ENCODE measurements at places on chromosomes 1 and 21. TPM values are rescaled to one million over a fixed set of nuclear protein-coding genes. Genes with fewer than 3 reads are reported as not detected.

Gene ITLN2
- total RNA-seq, result not detected

Gene CAMSAP2
- total RNA-seq, result 2.5 TPM

Gene LCE3D
- not detected for total RNA-seq

Gene GJB3
- total RNA-seq, result not detected

Gene TESK2
- total RNA-seq, result 2.6 TPM

Gene TNFRSF1B
- 145 TPM for total RNA-seq

Gene WDR64
- total RNA-seq, result not detected

Gene RNF186
- total RNA-seq, result not detected

Gene TRIM46
- 10.7 TPM for total RNA-seq

Gene SHE
- not detected for total RNA-seq

Gene KCNH1
- not detected for total RNA-seq

Gene IVL
- total RNA-seq, result not detected

Gene LCE1D
- total RNA-seq, result not detected

Gene GPR25
- total RNA-seq, result not detected

Gene ECM1
- total RNA-seq, result 1.5 TPM

Gene TMEM51
- total RNA-seq, result 0.14 TPM

Gene ZRANB2
- 150 TPM for total RNA-seq

Gene TLR5
- 0.09 TPM for total RNA-seq

Gene MMEL1
- total RNA-seq, result 0.54 TPM

Gene HES3
- total RNA-seq, result not detected

Gene JUN
- total RNA-seq, result 51.6 TPM

Gene PCAT6
- total RNA-seq, result 1.4 TPM

Gene FCGR3B
- total RNA-seq, result not detected

Gene TSPEAR
- total RNA-seq, result not detected

Gene SLAMF6
- 55.4 TPM for total RNA-seq

Gene ARHGEF16
- total RNA-seq, result not detected

Gene SLC9C2
- not detected for total RNA-seq

Gene SPRR2A
- not detected for total RNA-seq

Gene OLIG2
- total RNA-seq, result not detected

Gene CD52
- total RNA-seq, result 297 TPM

Gene SPRR4
- not detected for total RNA-seq

Gene SWT1
- total RNA-seq, result 1.8 TPM

Gene DHRS3
- 66.4 TPM for total RNA-seq

Gene DISP3
- 0.31 TPM for total RNA-seq

Gene NECTIN4
- total RNA-seq, result not detected

Gene MAP3K7CL
- total RNA-seq, result 4.3 TPM

Gene RGL1
- total RNA-seq, result 1.7 TPM

Gene NFASC
- total RNA-seq, result 0.21 TPM

Gene ALX3
- total RNA-seq, result not detected

Gene GBP7
- not detected for total RNA-seq

Gene ADORA3
- total RNA-seq, result not detected

Gene TMEM200B
- 0.72 TPM for total RNA-seq

Gene SPRR3
- total RNA-seq, result not detected

Gene TFF2
- not detected for total RNA-seq

Gene GBP1
- total RNA-seq, result 38.3 TPM

Gene ISG20L2
- 75.4 TPM for total RNA-seq

Gene DDX20
- 18.7 TPM for total RNA-seq

Gene SMCP
- total RNA-seq, result not detected

Gene ID3
- total RNA-seq, result 21.2 TPM

Gene SPRR2G
- not detected for total RNA-seq

Gene GJA9
- not detected for total RNA-seq

Gene OR2L8
- not detected for total RNA-seq
